ENCODE measurements at places on chromosomes 16 and 17. TPM values are rescaled to one million over a fixed set of nuclear protein-coding genes. Genes with fewer than 3 reads are reported as not detected.

The ZSCAN10 gene
- not detected for total RNA-seq

GRCh38 chr16:49519008-49519656 lies 145.5 kb downstream of the C16orf78 start:
- no peak for DNase-seq

GRCh38 chr17:27514595-27515413 lies 58.6 kb downstream of the KSR1 start:
- no peak for DNase-seq

The NEUROD2 gene
- 1.4 TPM for total RNA-seq

GRCh38 chr17:62870030-62870541 lies 62.0 kb upstream of the MARCHF10 start:
- peak; percentile 81 for DNase-seq

- no peak for DNase-seq
These were observed 17.0 kb downstream of the DHODH start for GRCh38 chr16:72025404-72026114.

DNA sequence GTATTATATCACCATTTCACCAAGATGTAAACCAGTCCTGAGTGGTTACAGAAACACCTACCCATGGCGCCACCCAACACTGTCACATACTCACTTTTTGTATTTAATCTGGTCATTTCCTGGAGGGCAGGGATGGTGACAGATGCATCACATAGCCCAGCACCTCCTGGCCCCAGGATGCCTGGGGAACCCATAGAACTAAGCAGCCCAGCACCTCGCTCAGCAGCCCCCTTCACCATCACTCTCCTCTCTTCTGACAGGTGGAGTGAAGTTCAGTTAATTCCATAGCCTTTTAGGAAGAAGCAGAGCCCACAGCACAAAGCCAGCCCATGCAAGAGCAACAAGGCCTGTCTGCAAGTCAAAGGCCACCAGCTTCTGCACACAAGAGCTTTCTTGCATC lies 27.5 kb downstream of the MYLK3 start:
- no peak for DNase-seq

The KRTAP9-8 gene
- not detected for total RNA-seq
